ENCODE measurements at places on chromosomes 6 and 20.

DNA sequence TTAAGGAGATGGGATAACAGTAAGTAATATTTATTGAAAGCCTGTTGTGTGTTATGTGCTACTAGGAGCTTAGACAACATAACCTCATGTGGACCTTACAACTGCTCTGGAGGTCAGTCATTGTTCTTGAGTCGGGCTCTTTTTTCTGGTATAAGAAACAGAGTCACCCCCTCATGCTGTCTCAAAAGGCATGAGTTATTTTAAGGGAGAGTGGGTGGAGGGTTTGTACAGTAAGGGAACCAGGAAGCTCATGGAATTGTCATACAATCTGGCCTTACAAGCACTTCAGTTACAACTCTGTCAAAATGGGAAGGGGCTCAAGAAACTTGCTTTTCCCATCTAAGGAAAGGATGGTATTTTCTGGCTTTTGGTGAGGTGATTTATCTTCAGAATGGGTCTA lies 16.5 kb upstream of the DSE start:
- DNase-seq, result no peak

GRCh38 chr20:25539742-25540672 lies 45.3 kb downstream of the NINL start:
- DNase-seq, result no peak

GRCh38 chr6:10882657-10883171 lies 873 bp upstream of the GCM2 start:
- no peak for DNase-seq

DNA sequence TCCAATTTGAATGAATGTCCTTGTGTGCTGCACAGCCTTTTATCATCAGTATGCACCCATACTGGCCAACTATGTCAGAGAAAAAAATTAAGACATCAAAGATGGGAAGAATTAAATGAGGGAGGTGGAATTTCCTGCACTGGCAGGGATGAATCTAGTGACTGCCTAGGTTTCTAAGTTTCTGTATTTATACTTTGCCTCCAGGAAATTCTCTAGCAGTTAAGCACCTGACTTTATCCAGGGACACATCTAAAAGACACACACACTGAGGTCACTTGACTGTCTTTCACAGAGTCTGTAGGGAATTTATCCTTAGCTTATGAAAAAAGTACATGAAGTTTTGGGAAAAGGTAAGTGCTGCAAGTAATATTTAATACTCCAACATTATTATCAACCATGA lies 636.5 kb upstream of the PTCHD4 start:
- DNase-seq, result no peak

DNA sequence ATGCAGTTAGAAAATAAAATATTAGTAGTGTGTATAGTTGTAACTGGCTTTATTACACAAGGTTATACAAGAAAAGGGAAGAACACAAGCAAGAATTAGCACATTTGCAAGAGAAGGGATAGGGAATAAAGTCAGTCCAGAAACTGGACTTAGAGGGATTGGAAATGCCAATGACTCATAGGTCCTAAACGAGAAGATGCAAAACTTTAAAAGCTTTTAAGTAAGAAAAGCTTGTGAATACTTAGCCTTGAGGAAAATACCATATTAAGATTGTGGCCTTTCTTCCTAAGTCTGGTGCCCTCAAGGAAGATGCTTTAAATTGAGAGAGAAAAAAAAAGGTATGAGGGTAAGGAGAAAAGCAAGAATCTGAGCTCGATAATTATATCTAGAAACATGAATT lies 102.3 kb upstream of the MCHR2 start:
- no peak for DNase-seq

- no peak for DNase-seq
Observed at GRCh38 chr6:71406865-71407860, 118.6 kb downstream of the OGFRL1 start.

- DNase-seq, result no peak
Observed at GRCh38 chr6:131223416-131223815, 88.1 kb downstream of the AKAP7 start.
